Natural killer cell (primary cell): ENCODE measurements at places on chromosomes 16 and 17. TPM values are rescaled to one million over a fixed set of nuclear protein-coding genes. Genes with fewer than 3 reads are reported as not detected.

MYADML2 gene
- total RNA-seq, result not detected

IL21R gene
- total RNA-seq, result 45.7 TPM

KRT39 gene
- not detected for total RNA-seq

SDR42E1 gene
- total RNA-seq, result 8.5 TPM

ATF7IP2 gene
- total RNA-seq, result 53.5 TPM

MRPL27 gene
- 16.4 TPM for total RNA-seq

CLEC3A gene
- not detected for total RNA-seq

CA7 gene
- total RNA-seq, result not detected

DNAJA2 gene
- total RNA-seq, result 74.5 TPM

SULT1A1 gene
- total RNA-seq, result 7.8 TPM

PRAC1 gene
- total RNA-seq, result not detected

G6PC1 gene
- not detected for total RNA-seq

GGT6 gene
- total RNA-seq, result not detected

TNP2 gene
- total RNA-seq, result not detected

- no peak for DNase-seq
These were observed 26.7 kb downstream of the C16orf54 start for GRCh38 chr16:29719063-29719462.

DNA sequence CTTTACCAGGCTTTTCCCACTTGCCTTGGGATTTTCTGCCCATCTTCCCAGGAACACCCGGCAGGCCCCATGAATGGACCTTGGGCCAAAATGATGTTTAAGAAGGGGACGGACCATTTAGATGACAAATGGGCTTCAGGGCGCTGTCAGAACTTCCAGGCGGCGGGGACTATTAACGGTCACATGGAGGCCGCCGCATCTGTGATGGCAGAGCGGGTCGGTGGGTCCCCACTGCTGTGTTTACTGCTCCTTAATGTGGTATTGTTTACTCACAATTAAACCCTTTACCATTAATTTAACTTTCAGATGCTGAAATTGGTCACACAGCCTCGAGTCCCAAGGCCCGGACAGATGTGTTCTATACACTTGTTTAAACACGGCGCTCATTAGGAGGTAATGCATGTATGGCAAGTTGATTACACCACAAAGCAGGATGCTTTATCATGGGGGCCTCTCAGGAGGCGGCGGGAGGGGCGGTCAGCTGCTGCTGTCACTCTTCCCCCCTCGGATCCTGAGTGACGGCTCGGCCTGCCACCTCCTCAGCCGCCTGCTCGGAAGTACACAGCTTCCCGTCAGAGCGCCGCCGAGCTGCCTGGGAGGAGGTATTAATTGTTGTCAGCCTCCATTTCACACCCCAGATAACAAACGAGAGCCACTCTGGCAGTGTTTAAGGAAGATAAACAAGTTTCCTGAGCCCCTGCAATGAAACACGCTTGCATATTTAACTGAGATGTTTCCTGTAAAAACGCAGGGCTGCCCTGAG lies 83.9 kb upstream of the IRX3 start:
- no peak for DNase-seq

GRCh38 chr17:61574542-61575351 lies 16.3 kb downstream of the NACA2 start:
- DNase-seq, result no peak

- no peak for DNase-seq
These were observed 21.8 kb upstream of the PRM1 start for GRCh38 chr16:11302977-11303376.

GRCh38 chr17:68771867-68772515 lies 170.8 kb upstream of the FAM20A start:
- peak; percentile 49 for DNase-seq

- DNase-seq, result no peak
These were observed 15.1 kb upstream of the MAP2K3 start for GRCh38 chr17:21269394-21269793.

DNA sequence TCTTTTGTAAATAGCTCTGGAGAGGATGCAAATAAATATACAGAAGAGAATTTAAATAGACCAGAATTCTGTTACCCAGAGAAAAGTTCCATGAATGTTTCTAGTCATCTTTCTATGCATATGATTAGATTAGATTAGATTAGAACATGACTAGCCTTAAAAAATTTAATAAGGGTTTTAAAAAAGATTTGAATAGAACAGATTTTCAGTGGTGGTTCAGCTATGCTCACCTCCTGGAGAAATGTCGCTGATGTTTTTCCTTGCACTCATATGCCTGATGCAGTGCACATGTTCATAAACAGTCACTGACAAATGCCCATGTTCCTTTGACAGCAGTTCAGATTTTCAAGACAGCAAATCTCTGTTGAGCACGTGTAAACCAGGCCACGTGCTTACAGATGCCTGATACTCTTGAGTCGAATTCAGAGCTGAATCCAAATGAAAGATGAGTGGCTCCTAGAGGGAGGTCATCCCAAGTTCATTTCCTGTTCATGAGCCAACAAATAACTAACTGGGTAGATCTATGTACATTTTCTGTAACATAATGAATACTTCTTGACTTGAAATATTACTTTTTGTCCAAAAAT lies 19.9 kb upstream of the RAB11FIP4 start:
- no peak for DNase-seq

GRCh38 chr16:8217201-8217600 lies 373.1 kb downstream of the TMEM114 start:
- DNase-seq, result no peak

DNA sequence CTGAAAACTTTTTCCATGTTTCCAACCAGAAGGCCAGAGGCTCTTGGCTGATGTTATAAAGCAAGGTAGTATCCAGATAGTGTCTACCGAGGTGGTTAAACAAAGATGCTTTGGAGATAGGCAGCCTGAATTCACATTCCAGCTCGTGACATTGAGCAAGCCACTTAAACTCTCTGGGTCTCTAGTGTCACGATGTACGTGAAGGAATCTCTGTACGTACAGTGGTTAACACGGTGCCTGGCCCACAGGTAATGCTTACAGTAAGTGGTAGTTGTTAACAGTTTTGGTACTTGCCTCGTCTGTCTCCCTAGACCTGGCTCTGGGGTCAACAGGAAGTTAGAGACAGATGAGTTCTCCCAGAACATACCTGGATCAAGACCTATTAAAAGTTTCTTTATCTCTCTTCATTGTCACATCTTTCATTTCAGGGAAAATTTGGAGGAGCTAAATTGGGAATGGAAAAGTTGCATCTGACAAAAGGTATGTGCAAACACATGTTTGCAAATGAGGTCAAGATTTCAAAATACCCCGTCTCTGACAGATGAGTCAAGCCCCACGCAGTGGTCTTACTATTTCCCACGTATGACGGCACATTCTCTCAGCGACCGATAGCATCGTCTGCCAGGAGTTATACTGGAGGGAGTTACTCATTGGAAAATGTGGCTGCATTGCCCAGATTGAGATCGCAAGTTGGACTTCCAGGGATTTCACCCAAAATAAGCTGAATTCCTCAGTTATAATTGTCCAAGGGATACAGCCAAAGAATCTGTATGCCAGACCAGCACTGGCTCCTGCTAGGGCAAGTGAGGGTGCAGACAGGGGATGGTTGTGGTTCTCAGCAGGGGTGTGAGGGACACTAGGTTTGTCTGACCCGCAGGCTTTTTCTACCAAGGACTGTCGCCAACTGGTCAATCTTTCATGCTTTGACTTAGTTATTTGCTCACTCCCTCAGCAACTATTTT lies 18.9 kb upstream of the MYH10 start:
- DNase-seq, result no peak

- no peak for DNase-seq
These were observed 6.0 kb upstream of the GRIN2C start for GRCh38 chr17:74865504-74866197.

GRCh38 chr16:3085868-3086595 lies 13.1 kb downstream of the ZSCAN10 start:
- DNase-seq, result no peak

GRCh38 chr16:84703681-84704080 lies 3.9 kb downstream of the USP10 start:
- DNase-seq, result no peak

DNA sequence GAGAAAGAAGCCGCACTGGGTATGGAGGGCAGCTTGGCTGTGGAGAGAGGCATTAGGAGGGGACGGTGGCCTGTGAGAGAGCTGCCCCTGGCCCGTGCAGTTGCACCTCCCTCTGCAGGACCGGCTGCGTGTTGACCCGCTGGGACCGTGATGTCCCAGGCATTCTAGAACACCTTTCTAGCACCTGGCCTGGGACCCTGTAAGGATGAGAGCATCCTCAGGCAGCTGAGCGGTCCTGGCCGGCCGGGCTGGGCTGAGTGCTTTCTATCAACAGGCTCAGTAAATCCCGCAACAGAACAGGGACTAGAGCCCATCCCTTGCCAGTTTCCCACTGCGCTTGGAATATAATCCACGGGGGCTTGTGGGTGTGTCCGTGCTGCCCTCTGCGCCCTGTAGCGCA lies 14.7 kb downstream of the TBC1D24 start:
- no peak for DNase-seq

- no peak for DNase-seq
These were observed 119.5 kb downstream of the SALL1 start for GRCh38 chr16:51031598-51031997.

DNA sequence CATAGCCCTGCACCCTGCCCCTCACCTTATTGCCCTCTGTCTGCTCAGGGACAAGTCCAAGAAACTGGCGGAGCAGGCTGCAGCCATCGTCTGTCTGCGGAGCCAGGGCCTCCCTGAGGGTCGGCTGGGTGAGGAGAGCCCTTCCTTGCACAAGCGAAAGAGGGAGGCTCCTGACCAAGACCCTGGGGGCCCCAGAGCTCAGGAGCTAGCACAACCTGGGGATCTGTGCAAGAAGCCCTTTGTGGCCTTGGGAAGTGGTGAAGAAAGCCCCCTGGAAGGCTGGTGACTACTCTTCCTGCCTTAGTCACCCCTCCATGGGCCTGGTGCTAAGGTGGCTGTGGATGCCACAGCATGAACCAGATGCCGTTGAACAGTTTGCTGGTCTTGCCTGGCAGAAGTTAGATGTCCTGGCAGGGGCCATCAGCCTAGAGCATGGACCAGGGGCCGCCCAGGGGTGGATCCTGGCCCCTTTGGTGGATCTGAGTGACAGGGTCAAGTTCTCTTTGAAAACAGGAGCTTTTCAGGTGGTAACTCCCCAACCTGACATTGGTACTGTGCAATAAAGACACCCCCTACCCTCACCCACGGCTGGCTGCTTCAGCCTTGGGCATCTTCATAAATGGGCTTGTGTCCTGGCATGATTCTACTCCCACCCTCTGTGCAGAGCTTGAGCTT lies 6.3 kb upstream of the NFATC3 start:
- peak; percentile 38 for DNase-seq

DNA sequence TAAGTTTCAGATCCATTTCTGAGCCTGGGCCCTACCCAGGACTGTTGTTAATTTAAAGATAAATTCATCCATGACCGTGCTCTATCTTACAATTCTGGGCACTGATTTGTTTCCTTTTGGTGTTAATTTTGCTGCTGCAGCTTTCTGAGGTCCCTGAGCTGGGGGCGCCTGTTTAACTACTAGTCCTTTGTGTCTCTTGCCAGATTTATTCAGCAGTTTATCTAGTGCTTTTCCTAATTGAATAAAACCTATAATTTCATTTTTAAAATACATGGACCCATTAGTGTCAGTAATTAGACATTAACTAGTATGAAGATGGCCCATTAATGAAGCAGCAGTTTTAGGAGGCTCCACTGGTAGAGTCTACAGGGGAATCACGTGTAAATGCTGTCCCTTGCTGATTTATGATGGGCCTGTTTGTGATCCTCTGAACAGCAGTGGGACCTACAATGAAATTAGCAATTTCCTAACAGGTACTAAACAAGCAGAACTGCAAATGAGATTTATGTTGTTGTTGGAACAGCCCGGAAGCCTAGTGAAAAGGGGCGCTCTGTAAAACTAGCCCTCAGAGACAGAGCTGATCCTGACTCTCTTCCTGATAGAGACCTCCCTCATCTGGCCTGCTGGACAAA lies 54.7 kb downstream of the HS3ST2 start:
- DNase-seq, result no peak

DNA sequence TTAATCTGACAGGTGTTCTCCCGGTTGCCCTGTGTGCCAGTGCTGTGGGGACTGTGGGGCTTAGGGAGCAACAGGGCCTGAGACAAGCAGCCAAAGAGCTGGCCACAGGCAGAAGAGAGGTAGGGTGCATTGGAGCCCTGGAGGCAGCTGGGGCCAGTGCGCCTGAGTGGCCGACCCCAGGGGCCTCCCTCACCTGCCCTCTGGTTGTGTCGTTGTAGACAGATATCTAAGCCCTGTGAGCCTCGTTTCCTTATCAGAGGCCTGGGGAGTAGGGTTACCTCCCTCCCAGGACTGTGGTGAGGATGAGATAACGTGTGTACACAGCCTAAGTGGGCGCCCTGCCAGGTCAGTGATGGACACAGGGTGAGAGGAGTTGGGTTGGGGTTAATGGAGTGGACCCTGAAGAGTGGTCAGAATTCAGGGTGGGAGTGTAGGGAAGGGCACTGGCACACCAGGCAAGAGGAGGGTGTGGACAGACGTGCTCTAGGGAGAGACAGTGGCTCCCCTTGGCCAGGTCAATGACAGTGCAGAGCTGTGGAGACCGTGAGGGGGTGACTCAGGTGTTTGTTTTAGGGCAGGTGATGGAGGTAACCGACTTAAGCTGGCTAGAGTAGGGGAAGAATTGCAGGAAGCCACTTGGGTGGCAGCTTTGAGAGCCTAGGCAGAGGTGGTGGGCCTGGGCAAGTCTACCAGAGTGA lies 3.4 kb downstream of the NARF start:
- DNase-seq, result no peak

GRCh38 chr17:19253112-19253511 lies 15.9 kb downstream of the EPN2 start:
- DNase-seq, result no peak

DNA sequence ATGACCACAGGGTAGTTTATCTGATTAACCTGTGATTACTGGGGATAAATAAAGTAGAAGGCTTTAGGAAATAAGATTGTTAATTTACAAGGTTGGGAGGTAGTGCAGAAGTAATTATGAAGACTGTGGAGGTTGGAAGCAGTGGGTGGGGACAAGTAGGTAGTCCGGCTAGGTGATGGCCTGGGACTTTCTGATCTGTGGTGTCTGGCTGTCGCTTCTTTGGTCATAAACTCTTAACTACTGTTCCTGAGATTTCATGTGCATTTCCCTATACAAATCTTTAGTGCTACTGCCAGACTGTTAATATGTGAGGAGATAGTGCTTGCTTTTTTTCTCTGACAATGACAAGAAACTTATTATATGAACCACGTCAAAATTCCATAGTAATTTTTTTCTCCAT lies 19.5 kb upstream of the HNF1B start:
- no peak for DNase-seq

GRCh38 chr17:5354886-5355415 lies 64.5 kb downstream of the NUP88 start:
- DNase-seq, result no peak

GRCh38 chr16:19861133-19861532 lies 23.5 kb downstream of the GPRC5B start:
- DNase-seq, result no peak

DNA sequence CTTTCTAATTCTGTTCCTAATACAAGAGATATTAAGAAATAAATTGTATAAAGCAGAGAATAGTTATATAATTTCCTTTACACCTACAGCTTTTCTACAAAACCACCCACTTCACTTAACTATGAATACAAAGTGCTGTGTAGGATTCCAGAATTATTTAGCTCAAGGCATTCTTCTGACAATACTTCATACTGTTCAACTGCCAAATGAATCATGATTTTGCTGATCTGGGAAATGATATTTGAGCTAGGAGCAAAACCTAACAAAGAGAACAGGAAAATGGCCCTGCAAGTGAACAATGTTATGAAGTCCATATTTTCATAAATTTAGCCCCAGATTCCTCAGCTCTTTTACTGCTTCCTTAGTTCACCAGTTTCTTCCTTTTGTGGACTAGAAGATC lies 12.9 kb downstream of the BBS2 start:
- no peak for DNase-seq
